ENCODE measurements at places on chromosomes 7 and 10.

- DNase-seq = no peak
Measured at GRCh38 chr7:19508821-19509220, 200.0 kb downstream of the POLR1F start.

DNA sequence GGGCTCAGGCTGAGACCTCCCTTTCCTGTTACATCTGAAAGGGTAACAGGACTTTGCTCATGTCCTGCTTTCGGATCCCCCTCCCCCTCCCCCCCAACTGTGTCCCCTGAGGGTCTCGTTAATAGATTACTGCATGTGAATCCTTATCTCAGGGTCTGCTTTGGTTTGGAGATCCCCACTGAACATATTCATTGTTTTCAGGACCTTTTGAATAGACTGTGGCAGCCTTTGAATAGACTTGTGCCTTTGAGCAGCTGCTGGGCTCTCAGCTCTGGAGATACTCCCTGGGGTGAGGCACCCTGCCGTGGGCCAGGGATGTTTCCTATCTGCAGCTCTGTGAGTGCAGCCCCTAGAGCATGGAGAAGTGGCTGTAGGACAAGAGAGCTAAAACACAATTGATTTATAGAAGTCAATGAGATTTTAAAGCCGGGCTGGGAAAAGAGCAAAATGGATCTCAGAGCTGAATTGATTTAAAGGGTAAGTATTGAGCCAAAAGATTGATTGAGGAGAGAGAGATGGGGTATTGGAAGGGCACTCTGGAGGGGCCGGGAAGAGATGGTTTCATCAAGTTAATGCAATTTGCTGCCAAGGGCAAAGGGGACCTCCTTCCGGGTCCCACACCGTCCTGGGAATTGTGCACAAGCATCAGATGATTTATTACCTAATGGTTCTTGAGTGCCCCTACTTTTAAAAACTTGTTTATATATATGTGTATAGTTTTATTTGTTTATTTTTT, 9.9 kb downstream of the ARHGAP22 start:
- no peak for DNase-seq

DNA sequence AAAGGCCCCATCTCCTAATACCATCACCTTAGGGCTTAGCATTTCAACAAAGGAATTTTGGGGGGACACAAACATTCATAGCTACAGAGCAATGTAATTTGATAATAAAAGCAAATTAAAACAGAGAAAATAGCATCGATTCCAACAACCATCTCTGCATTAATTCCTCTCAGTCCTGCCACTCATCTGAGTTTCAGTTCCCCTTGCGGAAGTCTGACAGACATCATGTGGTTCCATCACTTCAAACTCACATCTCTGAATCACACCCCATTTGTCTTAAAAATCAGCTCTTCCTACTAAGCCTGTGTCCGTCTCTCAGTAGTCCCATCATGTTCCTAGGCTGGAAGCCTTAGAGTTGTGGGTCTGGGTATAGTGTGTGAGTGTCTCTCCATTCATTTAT, 3.6 kb downstream of the ADCK2 start:
- no peak for DNase-seq

DNA sequence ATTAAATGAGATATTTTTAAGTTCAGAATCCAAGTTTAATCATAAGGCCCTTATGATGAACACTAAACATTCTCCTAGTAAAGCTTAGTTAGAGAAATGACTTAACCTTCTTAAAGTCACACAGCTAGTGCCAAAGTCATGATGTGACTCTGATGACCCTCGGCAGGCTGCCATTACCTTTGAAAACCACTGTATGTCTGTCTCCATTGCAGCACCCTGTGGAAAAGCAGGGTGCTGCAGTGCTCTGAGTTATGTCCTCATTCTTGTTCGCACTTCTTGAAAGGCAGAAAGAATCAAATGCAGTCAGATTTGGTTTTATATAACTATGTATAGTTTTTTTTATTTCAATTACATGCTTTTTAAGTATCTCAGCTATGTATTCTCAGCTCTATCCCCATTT, 105.0 kb downstream of the PHTF2 start:
- no peak for DNase-seq

- DNase-seq = no peak
Measured at GRCh38 chr7:84647797-84648757, 453.5 kb upstream of the SEMA3A start.

GRCh38 chr7:140604760-140605159, 35.9 kb downstream of the DENND2A start:
- no peak for DNase-seq

GRCh38 chr10:16184906-16185305, 251.9 kb upstream of the PTER start:
- DNase-seq = no peak

GRCh38 chr7:32167256-32167655, 97.0 kb upstream of the PDE1C start:
- no peak for DNase-seq

DNA sequence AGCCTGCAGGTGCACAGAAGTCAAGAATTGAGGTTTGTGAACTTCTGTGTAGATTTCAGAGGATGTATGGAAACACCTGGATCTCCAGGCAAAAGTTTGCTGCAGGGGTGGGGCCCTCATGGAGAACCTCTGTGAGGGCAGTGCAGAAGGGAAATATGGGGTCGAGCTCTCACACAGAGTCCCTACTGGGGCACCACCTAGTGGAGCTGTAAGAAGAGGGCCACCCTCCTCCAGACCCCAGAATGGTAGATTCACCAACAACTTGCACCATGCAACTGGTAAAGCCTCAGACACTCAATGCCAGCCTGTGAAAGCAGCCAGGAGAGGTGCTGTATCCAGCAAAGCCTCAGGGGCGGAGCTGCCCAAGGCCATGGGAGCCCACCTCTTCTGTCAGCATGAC, 205.8 kb downstream of the CCSER2 start:
- no peak for DNase-seq

DNA sequence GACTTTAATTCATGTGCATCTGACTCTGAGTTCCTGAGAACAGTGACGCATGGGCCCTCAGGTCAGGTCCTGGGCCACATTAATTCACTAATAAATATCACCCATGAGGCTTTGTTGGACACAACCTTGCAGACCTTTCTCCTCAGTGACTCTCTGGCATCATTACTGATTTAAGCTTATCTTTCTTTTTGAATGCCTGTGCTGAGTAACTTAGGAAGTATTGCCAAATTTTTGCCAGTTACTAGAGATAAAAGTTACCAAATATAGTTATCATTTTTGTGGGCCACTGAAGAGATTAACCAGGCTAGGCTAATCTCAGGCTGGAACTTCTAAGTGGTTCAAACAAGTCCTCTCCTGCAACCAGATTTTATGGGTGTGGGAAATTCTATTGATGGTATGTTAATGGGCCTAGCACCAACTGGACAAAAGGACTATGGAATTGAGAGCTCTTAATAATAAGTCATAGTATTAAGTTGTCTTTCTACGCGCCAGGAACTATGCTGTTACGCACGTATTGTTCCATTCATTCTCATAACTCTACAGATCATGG, 28.8 kb upstream of the PRTFDC1 start:
- no peak for DNase-seq

DNA sequence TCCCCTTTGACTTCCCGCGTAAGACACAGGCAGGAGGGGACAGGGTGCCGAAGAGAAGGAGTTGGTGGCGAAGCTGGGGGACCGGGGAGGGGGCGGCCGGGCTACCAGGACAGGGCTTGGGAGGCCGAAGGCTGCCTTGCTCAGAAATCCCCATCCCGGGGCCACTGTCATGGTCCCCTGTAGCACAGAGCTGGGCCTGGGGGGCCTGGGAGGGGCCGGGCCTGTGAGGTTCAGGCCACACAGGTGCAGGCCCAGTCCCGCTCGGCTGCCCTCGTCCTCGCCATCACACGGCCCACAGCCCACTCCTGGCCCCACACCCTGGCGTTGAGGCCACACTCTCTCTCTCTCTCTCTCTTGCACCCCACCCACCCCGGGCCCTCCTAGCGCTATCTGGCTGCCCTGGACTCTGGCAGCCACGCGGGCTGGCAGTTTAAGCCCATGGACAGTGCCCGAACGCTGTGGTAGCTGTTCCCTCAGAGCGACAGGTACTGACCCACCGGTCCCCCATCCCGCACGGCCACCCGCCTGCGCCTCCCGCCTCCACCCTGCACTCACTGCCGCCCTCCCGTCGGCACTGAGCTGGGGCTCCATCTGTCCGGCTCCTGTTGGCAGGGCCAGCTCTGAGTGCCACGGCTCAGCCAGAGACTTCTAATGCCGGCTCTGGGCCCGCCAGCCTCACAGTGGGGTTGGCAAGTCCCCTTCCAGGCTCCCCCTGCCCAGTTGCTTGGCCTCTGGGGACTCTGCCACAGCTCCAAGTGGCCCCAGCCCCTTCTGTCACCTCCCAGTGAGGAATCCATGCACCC, 28.0 kb downstream of the TTYH3 start:
- DNase-seq = no peak

DNA sequence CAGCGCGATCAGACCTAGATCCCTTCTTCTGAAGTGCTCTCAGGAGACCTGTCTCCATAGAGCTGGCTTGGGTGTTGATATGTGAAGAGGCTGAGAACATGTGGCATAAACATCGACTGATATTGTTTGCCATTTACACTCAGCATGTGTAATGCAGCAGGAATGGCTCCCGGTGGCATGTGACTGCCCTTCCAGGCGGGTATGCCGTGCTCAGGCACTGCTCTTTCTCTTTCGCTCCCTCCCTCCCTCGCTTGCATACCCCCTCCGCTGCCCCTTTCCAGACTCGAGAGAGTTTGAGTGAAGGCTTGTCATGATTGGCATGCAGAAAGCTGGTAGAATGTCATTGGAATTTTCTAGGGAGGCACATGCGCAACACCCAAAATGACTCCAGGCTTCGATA, 107.3 kb upstream of the PDCD4 start:
- DNase-seq = no peak

DNA sequence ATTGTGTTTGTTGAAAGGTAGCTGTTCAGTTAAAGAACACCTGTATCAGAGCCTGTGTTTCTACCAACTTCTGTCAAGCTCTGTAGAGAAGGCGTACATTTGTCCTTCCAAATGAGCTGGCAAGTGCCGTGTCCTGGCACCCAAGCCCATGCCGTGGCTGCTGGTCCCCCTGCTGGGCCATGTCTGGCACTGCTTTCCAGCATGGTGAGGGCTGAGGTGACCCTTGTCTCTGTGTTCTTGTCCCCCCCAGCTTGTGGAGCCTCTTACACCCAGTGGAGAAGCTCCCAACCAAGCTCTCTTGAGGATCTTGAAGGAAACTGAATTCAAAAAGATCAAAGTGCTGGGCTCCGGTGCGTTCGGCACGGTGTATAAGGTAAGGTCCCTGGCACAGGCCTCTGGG, 154.9 kb downstream of the EGFR start:
- DNase-seq = no peak

DNA sequence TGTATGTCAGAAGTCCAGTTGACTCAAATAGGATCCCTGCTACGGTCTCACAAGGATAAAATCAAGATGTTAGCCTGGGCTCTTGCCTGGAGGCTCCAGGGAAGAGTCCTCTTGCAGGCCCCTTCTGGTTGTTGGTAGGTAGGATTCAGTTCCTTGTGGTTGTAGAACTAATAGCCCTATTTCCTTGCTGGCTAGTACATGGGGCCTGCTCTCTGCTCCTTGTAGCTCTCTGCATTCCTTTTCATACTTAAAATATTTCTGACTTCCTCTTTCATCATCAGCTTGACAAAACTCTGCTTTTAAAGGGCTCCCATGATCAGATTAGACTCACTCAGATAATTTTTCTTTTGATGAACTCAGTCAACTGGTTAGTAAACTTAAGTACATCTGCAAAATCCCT, 756.7 kb downstream of the GATA3 start:
- no peak for DNase-seq

- DNase-seq = peak; percentile 83
Measured at GRCh38 chr7:116210345-116211005, at the start of gene TES. Gene TES, plus strand, starts transcription at chr7:116210539. Its CDS starts 169 bp downstream, at chr7:116210708.

GRCh38 chr10:132624847-132625471, 87.4 kb downstream of the INPP5A start:
- DNase-seq = no peak

GRCh38 chr7:81298951-81299666, 380.3 kb upstream of the SEMA3C start:
- no peak for DNase-seq

- DNase-seq = no peak
Measured at GRCh38 chr7:17725821-17726220, 214.5 kb downstream of the SNX13 start.

DNA sequence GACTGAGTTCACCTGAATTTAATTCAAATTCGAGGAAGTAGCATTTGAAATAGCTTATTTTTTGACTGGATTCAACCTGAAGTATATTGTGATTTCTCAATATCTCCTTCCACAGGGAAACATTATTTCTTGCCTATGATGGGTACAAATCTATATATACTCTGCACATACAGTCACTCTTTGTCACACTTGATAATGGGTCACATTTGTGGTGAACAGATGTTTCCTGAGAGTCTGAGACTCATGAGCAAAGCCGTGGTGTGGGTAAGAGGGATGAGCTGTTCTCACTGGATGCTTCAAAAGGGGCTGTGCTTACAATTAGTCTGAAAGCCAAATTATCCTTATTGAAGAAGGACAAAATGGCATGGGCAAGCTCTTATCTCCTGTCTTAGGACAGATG, 18.0 kb upstream of the TBXAS1 start:
- no peak for DNase-seq

- no peak for DNase-seq
Measured at GRCh38 chr7:24478137-24478655, 95.1 kb upstream of the PALS2 start.

- no peak for DNase-seq
Measured at GRCh38 chr10:18087355-18087754, 52.9 kb upstream of the CACNB2 start.
